ENCODE measurements at places on chromosomes 2 and 18. TPM values are rescaled to one million over a fixed set of nuclear protein-coding genes. Genes with fewer than 3 reads are reported as not detected.

Gene FAM124B
- not detected for total RNA-seq

DNA sequence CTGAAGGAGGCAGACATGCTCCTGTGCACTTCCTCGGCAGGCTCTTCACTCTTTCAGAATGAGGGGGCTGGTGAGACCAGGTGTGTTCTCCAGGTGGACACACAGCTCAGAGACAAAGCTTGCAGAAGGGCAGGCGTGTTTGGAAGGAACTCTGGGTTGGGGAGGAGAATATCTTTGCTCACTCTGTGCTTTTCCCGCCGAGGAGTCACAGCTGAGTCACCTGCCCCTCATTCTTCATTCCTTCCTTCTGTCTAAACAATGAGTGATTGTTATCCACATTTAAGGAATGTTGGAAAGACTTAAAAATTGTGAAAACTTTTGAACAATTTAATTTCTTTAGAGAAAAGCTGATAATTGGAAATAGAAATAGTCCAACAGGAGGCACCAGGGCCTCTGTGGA is 126.3 kb upstream of the TPO start:
- DNase-seq = no peak

GRCh38 chr18:59778434-59778833 is 81.2 kb upstream of the CCBE1 start:
- DNase-seq = no peak

Gene RAB1A
- 99.2 TPM for total RNA-seq

DNA sequence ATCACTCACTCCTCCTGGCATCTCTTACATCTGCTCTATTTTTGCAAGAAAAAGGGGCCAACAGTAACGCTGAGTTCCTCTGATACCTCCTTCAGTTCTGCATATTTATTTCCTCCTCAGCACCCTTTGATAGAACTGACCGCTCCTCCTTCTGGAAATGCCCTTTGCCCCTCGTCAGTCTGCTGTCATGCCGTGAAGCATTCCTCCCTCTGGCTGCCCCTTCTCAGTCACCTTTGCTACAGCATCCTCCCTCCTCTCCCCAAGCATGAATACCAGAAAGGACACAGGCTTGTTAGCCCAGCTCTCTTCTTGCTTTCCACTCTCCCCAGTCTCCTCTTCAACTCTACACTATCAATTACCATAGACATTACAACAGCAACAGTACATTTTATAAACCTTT is 135.4 kb downstream of the NBAS start:
- peak; percentile 56 for DNase-seq

GRCh38 chr18:58788971-58789875 is 75.5 kb upstream of the ZNF532 start:
- no peak for DNase-seq

Gene CEP76
- total RNA-seq = 13.6 TPM

GRCh38 chr2:210392469-210392881 is 77.5 kb upstream of the MYL1 start:
- DNase-seq = no peak

DNA sequence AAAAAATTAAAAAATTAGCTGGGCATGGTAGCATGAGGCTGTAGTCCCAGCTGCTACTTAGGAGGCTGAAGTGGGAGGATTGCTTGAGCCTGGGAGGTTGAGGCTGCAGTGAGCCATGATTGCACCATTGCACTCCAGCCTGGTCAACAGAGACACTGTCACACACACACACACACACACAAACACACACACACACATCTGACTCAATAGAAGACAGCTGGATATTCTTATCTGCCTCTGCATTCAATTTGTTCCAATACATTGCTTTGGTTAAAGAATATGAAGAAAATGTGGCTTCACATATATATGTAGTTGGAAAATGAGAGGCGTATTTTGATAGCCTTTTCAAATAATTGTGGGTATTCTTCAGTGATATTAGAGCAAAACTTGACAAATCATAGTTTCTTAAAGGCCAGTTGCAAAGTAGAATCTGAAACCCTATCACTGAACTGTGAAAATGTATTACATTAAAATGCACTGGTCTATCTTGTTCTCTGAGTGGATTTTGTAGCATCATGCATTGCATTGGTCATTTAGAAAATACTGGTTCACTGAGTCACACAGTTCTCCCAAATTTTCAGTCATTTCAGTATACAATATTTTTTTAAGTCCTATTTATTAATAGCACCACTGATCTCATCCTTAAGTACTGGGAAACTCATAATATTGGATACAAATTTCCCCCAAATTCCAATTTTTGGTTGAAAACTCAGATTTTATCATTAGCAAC is 140.9 kb downstream of the MCFD2 start:
- no peak for DNase-seq

DNA sequence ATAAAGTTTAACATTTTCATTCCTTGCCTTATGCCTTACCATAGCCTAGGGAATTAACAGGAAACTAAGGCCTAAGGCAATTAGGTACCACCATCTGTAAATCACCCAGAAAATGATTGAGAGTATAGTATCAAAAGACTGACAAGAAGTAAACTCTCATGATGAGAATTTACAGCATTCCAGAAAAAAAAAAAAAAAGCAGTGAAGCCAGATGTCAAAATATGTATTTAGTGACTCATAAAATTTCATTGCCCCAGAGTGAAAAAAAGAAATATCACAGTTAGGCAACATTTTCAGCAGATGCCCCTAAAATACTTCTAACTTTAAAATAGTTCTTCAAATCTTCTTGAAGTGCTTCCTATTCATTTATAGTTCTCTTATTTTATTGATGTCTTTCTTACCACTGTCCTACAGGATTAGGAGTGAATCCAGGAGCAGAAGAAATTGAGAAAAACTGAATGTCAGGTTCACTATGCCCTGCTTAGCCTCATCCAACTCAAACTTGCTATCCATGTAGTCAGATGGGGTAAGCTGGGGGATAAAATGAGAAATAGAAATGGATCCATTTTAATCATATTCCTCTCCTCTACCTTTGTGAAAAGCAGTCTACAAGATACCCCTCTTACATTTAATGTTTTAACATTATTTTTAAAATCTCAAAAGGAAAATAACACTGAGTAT is 57.3 kb upstream of the TANK start:
- DNase-seq = no peak

DNA sequence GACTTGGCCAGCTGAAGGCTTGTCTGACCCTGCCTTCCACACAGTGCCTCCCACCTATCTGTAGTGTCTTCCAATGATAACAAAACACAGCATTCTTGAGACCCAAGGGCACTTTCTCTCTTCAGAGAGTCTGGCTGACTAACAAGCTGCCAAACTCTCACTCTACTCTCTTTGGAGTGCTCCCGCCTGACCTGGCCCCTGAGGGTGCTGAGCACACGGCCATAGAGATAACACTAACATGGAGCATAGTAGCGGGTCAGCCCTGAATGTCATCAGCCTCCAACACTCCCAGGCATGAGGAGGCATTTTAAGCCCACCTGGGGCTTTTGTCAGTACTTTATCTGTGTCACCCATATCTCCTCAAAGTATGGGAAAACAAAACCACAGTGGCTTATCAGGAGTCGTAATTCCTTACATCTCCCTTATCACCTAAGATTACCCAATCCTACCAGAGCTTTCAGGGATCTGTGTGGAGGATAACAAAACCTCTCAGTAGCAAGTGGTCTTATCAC is 160.3 kb upstream of the TCF4 start:
- DNase-seq = no peak

- no peak for DNase-seq
These were observed 49.0 kb downstream of the MARCO start for GRCh38 chr2:118990757-118991545.

- DNase-seq = no peak
These were observed 67.0 kb upstream of the TNFRSF11A start for GRCh38 chr18:62258093-62258492.

DNA sequence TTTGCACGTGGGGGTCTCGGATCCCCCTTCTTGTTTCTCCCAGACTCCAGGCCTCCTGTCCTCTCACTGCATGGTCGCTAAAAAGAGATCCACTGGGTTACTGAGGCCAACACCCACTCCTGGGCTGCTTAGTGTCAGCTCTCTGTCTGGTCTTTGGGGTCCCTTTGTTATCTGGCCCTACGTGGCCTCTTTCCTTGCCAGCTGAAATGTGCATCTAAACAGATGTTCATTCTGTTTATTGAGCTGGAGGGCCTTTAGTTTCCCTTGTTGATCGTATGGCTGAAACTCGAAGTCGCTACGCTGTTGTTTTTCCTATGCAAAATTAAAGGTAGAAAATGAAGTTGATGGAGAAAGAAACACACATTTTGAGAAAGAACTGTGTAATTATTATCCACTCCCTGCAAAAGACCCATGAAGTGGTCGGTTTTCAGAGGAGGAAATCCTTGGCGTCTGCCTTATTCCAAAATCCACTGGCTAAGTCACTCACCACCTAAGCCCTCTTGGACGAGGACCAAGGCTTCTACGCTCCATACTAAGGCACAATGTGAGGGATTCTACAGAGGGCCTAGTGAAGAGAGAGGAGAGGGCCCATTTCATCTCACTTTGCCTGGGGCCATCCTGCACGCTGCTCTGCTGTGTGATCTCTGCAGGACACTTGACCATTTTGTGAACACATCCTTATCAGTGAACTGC is 105.3 kb downstream of the GLI2 start:
- DNase-seq = no peak

DNA sequence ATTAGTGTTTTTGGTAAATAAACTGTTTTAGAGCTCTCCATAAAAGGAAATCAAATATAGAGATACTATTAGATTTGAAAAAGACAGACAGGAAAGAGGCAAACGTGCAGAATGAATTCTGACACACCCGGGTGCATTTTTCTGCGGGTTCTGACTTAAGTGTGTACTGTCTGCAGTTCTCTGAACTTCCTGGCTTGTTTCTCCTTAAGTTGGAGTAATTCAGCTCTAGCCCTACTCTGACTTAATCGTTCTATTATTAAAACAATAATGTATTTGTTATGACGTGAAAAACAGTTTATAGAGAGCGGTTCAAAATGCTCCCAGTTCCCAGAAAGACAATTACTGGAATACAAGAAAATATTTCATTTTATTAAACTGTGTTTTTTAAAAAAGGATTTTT is 305.9 kb downstream of the ARHGAP15 start:
- DNase-seq = no peak

DNA sequence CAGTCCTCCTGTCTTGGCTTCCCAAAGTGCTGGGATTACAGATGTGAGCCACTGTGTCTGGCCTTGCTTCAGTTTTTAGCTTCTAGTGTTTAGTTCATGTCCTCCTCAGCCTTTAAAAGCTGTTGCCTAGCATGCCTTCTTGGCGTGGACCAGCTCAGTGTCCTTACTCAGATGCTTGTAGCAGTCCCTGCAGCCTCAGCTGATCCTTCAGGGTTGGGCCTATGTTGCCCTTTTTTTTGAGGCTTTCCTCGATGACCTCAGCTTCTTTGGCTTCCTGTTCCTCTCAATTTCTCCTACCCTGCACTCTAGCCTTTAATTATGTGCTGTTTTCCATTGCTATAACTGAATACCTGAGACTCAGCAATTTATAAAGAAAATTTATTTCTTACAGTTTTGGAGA is 57.7 kb downstream of the TANC1 start:
- DNase-seq = no peak

Gene CENPA
- not detected for total RNA-seq
